T-helper 22 cell (primary cell): ENCODE measurements at places on chromosomes 13 and 19.

DNA sequence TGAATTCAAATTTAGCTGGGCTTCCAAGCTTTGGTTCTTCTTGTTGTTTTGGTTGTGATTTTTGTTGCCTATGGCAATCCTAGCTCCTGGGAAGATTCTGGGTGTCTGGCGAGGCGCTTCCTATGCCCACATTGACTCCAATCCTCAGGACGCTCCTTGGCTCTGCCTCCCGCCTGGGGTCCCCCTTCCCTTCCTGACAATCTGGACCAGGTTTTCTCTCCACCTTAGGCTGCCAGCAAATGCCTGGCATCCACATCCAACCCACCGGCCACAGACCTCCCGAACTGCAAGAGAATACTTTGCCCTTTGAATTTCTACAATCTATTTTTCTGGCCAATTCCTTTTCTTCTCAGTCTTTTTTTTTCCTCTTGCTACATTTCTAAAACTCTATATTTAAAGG lies 186.9 kb upstream of the UBL3 start:
- no peak for DNase-seq

GRCh38 chr19:371501-372168 lies 27.0 kb upstream of the MIER2 start:
- no peak for DNase-seq

DNA sequence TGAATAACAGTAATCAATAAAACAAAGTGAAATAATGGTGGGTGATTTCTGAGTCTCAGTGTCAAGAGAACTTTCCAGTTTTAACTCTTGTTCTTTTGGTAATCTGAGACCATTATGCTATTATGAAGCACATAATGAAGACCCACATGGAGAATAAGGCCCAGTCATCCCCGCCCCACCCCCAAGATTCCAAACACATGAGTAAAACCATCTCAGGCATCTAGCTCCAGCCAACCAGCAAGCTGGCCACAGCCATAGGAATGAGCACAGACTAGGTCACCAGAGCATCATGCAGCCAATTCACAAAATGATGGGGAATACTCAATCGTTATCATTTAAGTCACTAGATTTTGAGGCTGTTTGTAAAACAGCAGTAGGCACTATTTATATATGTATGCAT lies 1769.0 kb upstream of the PCDH20 start:
- DNase-seq: no peak

GRCh38 chr13:71803066-71803465 lies 63.9 kb downstream of the DACH1 start:
- no peak for DNase-seq

GRCh38 chr19:11018763-11019162 lies 57.9 kb downstream of the SMARCA4 start:
- DNase-seq: no peak

DNA sequence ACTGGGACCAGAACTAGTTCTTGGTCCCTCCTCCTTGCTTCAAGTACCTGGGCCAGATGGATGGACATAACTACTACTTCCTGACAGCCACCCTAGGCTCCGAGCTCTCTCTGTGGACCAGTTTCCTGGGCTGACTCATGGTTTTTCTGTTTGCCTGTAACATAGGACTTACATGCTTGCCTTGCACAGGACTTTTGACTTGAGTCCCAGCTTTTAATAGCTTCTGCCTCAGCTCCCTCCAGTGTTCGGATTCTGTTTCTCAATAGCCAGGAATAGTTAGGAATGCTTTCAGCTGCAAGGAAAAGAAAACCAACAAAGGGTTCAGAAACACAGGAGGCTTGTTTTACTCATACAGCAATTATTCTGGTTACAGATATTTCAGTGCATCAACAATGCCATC lies 405.9 kb downstream of the ZNF536 start:
- no peak for DNase-seq

- DNase-seq: no peak
Measured at GRCh38 chr19:29623726-29624488, 17.8 kb downstream of the POP4 start.

DNA sequence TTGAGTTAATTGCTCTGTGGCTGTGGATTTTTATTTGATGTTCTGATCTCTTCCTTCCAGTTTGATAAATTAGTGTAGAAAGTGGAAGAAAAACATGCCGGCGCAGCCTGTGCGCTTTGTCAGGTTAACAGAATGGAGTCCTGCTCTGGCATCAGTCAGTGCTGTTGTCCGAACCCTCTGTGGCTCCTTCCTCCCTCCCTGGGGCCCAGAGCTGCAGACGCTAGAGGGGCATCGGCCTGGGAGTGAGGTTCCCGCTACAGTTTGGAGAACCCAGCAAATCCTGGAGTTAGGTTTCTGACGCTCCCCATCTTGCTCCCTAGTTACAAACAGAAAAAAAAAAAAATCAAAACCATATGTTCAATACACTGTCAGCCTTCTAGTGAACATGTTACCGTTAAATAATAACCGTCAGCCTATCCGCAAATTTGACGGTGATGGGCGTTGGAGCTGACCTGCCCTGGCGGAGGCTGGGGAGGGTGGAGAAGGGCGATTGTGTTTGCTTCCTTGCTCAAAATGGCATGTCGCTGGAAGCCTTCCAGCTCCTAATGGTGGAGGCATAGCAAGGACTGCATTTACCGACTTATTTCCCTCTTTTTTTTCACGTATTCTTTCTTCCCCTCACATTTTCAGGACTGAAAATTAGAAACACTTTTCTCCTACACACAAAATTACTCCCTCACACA lies 13.6 kb downstream of the MBNL2 start:
- no peak for DNase-seq

DNA sequence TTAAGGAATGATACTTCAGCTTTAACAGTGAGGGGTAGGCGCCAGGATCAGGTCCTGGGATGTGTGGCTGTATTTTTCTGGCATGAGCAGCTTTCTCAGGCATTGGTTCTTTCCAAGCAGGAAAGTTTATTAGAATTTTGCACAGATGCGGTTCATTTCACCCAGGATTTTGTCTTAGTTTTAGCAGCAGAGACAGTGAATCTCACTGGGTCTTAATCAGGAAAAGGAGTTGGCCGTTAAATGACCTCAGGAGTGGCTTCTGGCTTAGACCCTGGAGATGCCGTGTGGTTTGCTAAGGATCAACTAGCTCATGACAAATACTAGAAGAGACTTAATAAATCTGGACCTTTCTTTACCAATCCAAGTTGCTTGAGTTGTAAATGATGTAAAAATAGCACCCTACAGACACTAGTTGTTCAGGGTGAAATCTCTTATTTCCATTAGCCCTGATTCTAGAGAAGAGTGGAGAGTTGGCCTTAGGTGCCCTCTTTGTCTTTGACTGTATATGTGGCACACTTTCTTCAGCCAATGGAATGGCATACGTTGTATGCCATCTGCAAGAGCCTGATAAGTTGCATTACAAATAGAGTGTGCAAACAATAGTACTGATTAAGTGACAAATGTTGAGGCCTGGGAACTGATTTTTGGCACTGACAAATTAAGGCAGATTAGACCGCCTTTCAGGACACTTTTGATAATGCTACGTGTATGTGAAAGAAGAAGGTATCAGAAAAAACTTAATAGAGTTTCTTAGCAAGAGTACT lies 34.0 kb downstream of the LRCH1 start:
- no peak for DNase-seq

DNA sequence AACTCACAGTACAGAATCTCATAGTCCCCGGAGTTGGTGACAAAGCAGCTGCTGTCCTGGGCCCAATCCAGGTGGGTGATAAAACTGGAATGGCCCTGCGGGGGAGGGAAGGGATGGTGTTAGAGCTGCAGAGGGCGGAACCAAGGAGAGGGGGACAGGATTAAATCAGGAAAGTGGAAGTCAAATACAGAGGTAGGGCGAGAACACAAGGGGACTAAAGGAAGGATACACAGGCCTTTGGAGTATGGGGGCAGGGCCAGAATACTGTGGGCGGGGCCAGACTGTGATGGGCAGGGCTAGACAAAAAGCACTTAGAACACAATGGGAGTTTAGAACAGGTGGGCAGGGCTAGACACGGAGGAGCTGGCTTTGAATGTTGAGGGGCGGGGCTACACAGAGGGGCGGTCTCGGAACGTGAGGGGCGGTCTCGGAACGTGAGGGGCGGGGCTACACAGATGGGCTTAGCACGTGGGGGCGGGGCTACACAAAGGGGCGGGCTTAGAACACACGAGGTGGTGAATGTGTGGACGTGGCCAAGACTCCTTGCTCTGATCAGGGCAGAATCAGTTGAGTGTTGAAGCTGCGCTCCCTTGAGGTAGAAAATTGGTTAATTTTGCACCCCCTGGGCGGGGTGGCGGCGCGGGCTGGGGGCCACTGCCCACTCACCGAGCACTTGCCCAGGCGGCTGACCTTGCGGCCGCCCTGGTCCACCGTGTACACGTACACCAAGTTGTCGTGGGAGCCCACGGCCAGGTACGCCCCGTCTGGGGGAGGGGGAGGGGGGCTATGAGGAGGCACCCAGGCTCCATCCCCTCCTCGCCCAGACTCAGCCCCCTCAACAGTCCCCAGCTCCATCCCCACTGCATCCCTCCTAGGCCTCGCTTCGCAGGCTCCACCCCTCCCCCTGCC lies 14.0 kb upstream of the GPR4 start:
- peak; percentile 65 for DNase-seq

GRCh38 chr19:29040292-29040691 lies 172.7 kb downstream of the UQCRFS1 start:
- no peak for DNase-seq

DNA sequence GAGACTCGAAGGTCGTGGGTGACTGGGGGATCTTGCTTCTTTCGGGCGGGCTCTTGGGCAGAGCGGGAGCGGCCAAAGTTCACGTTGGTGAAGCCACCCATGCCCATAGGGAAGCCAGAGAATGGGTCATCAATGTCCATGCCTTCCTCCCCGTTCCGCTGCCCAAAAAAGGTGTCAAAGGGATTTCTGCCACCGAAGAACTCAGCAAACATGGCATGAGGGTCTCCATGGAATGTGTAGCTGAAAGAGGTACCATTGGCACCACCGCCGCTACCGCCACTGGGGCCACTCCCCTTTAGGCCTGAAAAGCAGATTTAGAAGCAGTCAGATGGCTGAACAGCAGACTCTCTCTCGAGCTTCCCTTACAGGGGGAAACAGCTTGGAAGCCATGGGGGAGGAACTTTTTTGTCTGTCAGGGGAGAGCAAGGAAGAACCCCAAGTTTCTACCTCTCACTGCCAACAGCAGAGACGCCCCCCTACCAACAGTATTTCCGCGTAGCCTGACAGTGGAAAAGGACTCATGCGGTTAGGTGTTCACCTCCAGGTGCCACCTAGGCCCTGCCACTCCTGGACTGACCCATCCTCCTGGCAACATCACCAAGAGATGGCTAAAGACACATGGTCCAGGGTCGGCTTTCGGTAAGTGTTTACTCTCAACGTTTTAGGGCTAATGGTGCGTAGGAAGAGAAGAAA lies 1.3 kb downstream of the DNAJB1 start:
- DNase-seq: no peak

GRCh38 chr19:46205183-46205984 lies 24.2 kb upstream of the IGFL1 start:
- DNase-seq: no peak

- DNase-seq: no peak
Measured at GRCh38 chr13:75723901-75724300, 87.8 kb downstream of the LMO7 start.

- peak; percentile 66 for DNase-seq
Measured at GRCh38 chr19:19540715-19541515, 2.9 kb downstream of the CILP2 start.

- peak; percentile 84 for DNase-seq
Measured at GRCh38 chr19:19776206-19777008, 43.5 kb upstream of the ZNF14 start.

GRCh38 chr13:75181906-75182305 lies 300.1 kb downstream of the TBC1D4 start:
- no peak for DNase-seq

GRCh38 chr19:47313754-47314295 lies 4.2 kb downstream of the C5AR1 start:
- no peak for DNase-seq
